ENCODE measurements at places on chromosomes 12 and 14.

DNA sequence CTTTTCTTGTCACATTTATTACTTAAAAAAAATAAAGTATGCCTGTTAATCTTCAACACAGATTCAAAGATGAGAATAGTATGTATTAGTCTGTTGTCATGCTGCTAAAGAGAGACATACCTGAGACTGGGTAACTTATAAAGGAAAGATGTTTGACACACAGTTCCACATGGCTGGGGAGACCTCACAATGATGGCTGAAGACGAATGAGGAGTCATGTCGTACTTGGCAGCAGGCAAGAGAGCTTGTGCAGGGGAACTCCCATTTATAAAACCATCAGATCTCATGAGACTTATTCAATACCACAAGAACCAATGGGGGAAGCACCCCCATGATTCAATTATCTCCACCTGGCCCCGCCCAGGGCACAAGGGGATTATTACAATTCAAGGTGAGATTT, 335.9 kb upstream of the GARIN2 start:
- no peak for DNase-seq

GRCh38 chr12:1553987-1554982, 40.1 kb downstream of the FBXL14 start:
- DNase-seq, result no peak

GRCh38 chr14:38762426-38762825, 340.6 kb downstream of the SEC23A start:
- no peak for DNase-seq

- no peak for DNase-seq
These were observed 7.3 kb downstream of the KRT83 start for GRCh38 chr12:52313926-52314325.

DNA sequence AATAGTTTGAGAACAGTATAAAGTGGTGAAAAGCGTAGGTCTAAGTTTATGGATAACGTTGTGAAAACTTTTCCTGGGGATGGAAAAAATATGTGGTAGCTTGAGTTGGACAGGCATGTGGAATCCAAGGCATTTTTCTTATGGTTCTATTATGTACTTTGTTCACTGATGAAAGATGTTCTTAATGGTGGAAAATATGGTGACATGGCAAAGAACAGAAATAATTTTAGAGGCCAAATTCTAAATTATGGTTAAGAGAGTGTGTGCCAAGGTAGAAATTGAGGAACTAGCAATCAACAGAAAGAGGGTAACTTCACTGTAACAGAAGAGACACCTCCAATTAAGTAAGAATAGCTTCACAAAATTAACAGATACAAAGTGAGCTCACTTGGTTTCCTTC, 427.8 kb downstream of the SLC6A15 start:
- DNase-seq, result no peak

DNA sequence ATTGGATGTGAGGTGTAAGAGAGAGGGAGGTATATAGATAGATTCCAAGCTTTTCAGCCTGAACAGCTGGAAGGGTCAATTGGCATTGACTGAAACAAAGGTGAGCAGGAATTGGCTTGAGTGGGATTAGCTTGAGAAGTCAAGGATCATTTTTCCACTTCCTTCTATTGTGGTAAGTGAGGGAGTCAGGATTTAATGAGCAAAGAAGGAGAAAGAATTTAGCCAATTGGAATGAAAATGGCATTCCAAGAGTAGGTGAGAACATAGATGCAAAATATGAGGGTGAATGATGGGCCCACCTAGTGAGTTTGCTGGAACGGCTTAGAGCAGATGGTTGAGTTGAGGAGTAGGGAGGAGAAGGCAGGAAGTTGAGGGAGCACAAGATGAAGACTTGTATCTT, 56.5 kb upstream of the ETV6 start:
- DNase-seq, result no peak

DNA sequence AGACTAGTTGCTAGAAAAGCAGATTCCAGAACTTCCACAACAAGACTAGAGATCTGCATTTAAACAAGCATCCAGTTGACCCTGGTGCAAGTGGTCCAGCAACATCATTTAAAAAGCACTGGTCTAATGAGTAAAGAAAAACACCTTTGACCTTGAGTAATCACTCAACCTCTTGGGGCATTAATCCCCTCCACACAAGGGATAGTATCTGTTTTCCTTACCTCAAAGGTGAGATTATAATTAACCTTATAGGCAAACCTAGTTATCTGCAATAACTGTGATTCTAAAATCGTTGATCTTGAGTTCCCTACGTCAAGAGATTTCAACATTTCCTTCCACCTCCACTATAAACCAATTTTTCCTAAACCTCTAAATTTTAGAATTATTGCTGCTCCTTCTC, 1.1 kb downstream of the KDM5A start:
- DNase-seq, result no peak

DNA sequence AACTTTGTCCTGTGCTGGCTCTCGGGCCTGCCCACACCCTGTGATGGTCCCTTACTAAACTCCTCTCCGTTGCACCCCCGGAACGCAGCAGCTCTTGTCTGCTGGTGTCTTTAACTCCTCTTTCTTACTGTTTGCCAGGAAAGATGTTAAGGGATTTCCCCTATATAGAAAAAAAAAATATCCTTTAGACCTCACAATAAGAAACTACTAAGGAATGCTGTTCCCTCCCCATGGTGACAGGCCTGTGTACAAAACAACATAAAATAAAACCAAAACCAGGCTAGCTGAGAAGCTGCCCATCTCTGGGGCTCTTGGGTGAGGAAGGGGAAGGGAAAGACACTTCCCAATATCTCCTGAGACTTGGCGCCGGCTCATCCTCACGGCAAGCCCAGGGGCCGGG, 95.4 kb downstream of the CHGA start:
- no peak for DNase-seq

- DNase-seq, result no peak
These were observed 15.8 kb upstream of the HVCN1 start for GRCh38 chr12:110704750-110705149.

- DNase-seq, result no peak
These were observed 117.6 kb upstream of the PWP1 start for GRCh38 chr12:107567876-107568619.

DNA sequence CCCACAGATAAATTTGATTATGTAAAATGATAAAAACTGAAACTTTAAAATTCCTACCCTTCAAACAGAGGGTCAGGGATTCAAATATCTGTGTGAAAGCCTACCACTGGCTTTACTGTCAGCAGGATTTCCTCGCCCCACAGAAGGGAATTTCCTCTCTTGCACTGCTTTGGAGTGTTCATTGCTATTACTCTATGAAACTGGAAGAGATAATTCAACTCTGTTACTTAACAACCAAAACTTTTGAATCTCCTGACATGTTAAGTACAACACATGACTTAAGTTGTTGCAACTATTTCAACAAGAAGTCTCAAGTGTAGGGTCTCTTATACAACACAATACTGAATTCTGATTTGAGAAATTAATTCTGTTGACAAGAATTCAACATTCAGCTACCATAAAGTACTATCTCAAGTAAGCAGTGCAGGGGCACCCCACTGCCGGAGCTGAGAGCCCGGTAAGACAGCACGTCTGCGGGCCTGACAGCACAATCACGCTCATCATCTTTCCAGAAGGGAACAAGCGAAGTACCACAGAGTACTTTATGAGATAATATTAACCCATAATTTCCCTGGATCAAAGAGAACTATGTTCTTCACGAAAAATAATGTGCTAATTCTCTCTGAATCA, 22.9 kb downstream of the DICER1 start:
- no peak for DNase-seq

DNA sequence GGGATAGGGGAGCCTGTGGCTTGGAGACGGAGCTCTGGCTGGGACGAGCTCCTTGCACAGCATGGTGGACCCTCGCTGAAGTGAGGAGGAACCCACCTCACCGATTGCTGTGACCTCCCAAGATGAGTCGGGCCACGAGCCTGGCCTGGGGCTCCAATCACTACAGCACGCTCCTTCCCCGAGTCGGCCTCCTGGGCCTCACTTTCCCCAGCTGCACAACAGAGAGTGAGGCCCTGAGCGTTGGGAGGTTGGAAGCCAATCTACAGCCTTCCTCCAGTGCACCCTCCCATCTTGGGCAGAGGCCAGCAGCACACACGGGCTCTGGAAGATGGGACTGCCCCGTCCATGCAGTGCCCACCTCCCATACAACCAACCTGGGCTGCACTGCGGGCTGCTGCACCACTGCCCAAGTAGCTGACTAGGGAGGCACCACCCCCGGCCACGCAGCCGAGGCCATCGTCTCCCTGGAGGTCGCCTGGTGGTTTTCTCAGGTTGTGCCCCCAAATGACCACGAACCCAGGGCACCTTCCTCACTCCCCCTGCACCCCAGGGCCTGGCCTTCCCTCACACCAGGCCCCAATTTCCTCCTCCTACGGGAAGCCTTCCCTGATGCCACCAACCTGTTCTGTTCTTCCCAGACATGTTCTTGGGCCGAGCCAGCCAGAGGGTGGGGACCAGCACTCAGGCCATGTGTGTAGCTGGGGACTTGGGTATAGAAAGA, 152.3 kb upstream of the C14orf180 start:
- DNase-seq, result no peak

DNA sequence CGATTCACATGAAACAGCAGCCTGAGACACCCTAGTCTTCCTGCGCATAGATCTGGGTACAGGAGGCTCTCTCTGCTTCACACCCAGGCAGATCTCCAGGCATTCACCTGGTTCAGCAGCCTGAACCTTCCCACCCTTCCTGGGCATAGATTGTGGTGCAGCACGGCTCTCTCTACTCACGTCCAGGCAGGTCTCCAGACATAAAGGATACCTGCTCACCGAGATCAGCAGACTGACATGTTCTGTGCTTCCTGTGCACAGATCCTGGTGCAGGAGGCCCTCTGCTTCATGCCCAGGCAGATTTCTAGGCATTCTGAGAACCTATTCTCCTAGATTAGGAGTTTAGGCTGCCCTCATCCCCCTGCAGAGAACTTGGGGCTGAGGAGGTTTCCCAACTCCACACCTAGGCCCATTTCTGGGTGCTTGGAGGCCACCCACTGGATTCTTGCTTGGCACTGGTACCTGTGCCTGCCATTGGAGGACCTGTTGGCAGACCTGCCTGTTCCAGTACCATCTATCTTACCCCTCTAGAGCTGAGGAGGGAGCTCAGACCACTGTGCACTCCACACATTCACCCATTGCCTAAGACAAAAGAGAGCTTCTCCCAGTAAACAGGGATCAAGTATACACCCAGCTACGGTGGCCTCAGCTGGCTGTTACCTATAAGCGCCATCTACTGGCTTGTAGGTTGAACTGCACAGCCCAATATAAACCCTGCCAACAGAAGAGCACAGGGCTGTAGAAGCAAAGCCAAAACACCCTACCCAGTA, 28.0 kb upstream of the GARIN6 start:
- DNase-seq, result no peak

- no peak for DNase-seq
These were observed at the start of gene BEGAIN for GRCh38 chr14:100587086-100587762. Gene BEGAIN (minus strand): TSS chr14:100587417. CDS start chr14:100587290, 127 bp downstream.

DNA sequence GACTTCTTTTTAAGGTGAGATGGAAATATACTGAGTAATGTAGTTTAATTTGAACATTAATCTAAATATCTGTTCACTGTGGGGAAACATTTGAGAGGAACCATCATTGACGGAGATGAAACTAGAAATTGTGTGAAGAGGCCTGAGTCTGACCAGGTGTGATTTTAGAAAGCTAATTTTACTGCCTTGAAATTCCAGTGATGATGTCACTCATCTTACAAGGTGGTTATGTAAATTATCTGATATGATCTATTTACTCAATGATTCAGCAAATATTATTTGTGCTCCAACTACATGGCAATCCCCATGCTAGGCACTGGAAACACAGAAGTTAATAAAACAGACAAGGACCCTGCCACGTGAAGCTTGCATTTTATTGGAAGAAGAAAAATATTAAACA, 435.7 kb upstream of the DCN start:
- DNase-seq, result no peak
